Activated CD4-positive, alpha-beta memory T cell treated with anti-CD3 and anti-CD28 coated beads for 36 hours (primary cell): ENCODE measurements at places on chromosomes 1 and 21. TPM values are rescaled to one million over a fixed set of nuclear protein-coding genes. Genes with fewer than 3 reads are reported as not detected.

DNA sequence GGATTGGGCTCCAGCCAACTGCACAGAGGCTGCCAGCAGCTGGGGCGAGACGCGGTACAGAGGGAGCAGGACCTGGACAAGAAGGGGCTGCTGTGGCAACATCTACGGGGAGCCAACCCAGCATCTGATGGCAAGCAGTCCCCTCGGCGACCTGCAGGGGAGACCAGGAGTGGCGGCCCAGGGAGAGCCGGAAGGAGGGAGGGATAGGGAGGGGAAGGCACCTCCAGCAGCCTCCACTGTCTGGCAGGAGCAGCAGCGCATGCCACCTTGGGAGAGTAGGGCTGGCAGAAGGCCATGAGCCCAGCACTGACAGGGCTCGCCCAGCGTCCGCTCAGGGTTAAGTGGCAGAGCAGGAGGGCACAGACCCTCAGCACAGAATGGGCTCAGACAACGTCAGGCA is 17.3 kb downstream of the CHD5 start:
- no peak for DNase-seq
- peaks cover 3% of the 10 kb centered on the region for H3K4me1 ChIP-seq
- H3K27ac ChIP-seq: no peak overlapping the region
- H3K36me3 ChIP-seq: no peaks in the 10 kb centered on the region
- H3K4me3 ChIP-seq: no peak overlapping the region
- peaks cover 24% of the 10 kb centered on the region for H3K27me3 ChIP-seq

DNA sequence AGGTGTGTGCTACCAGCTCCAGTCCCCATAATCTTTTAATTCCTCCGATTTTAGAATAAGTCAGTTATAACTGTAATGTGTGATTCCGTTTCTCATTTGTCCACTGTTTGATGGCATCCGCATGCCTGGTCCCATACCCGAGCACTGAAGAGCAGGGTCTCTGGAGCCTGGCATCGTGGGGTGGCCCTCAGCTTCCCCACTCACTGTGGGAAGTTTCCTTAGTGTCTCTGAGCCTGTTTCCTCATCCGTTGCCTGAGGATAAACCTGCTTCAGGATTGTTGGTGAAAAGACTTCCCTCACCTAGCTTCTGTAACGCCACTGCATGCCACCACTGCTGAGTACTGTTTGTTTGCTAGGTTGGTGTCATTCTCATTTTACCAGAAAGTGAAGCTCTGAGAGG is 19.5 kb downstream of the PARK7 start:
- no peak overlapping the region for H3K4me3 ChIP-seq
- H3K27ac ChIP-seq: no peak overlapping the region
- H3K4me1 ChIP-seq: peaks cover 5% of the 10 kb centered on the region
- peaks cover 40% of the 10 kb centered on the region for H3K36me3 ChIP-seq

DNA sequence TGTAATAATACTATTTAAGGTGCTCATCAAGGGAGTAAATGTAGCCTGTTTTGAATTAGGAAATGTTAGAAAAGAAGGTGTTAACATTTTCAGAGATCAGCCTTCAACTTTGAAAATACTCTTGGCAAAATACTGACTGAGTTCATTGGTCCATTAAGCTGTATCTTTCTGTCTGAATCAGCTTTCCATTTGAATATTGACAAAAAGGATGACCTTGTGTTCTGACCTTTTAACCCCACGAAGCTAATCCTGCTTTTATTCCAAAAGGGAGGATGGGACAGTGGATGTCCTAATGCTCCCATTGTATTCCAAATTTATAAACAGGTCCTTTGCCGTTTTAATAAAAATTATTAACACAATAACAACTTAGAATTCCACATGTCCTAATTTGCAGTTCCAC is 259.7 kb upstream of the NRIP1 start:
- no peak overlapping the region for H3K4me3 ChIP-seq
- H3K27me3 ChIP-seq: peaks cover 2% of the 10 kb centered on the region
- H3K36me3 ChIP-seq: no peaks in the 10 kb centered on the region
- no peak for DNase-seq

Gene ZNF687
- total RNA-seq: 27.1 TPM

Gene GJB3
- not detected for total RNA-seq

- DNase-seq: peak; percentile 59
- H3K27me3 ChIP-seq: peaks cover 11% of the 10 kb centered on the region
- peak overlapping the region; percentile 6 for H3K4me3 ChIP-seq
- H3K4me1 ChIP-seq: peaks cover 12% of the 10 kb centered on the region
These were observed 103.2 kb upstream of the KIF26B start for GRCh38 chr1:245051349-245052221.

GRCh38 chr21:25563361-25564116 is 43.7 kb downstream of the MRPL39 start:
- no peaks in the 10 kb centered on the region for H3K27me3 ChIP-seq
- H3K4me3 ChIP-seq: peak overlapping the region; percentile 80
- H3K36me3 ChIP-seq: peaks cover 62% of the 10 kb centered on the region
- peak; percentile 75 for DNase-seq
- peak overlapping the region; percentile 94 for H3K27ac ChIP-seq
